ENCODE measurements at places on chromosomes 7 and 10.

- no peak for DNase-seq
Measured at GRCh38 chr10:29482591-29483431, 152.0 kb downstream of the SVIL start.

- no peak for DNase-seq
Measured at GRCh38 chr10:71536332-71536731, 139.6 kb downstream of the CDH23 start.

- DNase-seq = no peak
Measured at GRCh38 chr7:113279256-113279655, 160.9 kb upstream of the SMIM30 start.

DNA sequence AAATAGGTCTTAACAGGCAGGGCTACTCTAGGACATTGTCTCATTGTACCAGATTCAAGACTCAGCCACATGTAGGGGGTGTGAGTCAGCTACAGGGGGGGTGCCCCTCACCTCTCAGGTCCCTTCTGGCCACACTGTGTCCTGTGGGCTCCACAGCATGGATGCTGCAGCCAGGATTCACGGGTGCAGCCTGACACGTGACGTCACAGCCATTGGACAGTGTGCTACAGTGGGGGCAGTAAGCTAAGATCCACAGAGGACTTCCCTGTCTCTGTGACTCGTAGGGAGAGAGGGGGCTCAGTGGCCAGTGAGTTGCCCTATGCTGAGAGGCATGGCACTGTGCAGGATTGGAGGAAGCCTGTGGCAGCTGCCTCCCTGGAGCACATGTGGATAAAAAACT, 77.9 kb downstream of the TMEM178B start:
- no peak for DNase-seq

- no peak for DNase-seq
Measured at GRCh38 chr7:18768256-18768655, 272.7 kb downstream of the HDAC9 start.

GRCh38 chr7:149071641-149072437, 18.7 kb downstream of the ZNF786 start:
- DNase-seq = no peak

DNA sequence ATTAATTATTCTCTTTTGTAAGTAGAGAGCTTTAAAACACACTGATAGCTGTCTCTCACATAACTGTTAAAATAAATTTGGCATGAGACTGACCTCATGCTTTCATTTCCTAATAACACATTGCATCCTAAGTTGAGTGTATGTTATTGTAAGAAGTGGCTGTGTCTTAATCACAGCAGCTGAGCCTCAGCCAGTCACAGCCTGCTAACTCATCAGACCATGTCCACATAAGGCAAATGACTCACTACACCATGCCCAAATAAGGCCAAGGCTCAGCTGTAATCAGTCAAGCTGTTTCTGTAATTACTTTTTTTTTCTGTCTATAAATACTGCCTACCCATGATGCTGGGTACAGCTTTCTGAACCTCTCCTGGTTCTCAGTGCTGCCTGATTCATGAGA, 860.9 kb downstream of the XPNPEP1 start:
- DNase-seq = no peak

DNA sequence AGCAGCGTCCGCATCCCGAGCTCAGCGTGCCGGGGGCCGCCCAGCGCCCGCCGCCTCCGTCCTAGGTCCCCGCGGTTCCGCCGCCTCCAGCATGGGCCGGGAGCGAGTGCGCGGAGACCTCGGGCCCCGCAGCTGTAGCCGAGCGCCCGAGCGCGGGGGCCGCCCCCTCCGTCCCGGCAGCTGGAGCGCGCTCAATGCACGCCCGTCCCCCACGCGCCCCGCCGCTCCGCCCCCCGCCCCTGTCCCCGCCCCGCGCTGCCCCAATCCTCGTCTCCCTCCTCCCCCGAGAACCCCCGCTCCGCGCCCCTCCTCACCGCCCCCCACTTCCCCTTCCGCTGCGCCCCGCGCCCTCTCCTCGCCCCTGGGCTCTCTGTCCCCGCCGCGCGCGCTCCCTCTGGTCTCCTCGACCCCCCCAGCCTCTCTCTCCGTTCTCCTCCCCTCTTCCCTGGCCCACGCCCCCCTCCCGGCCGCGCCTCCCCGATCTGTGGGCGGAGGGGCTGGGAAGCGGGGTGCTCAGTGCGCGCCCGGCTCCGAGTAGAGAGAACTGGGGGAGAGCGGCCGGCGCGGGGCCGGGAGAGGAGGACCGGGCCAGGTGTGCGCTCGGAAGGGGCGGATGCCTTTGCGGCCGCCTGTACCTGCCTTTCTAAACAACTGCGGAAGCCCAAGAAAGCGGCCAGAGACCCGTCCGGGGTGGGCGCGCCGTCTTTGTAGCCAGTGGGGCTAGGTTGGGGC, at the start of gene VIPR2:
TSS of gene VIPR2 (minus strand) at position 110 of the 732 bp plus-strand sequence. CDS start at position 14, 96 bp downstream.
- DNase-seq = no peak

- no peak for DNase-seq
Measured at GRCh38 chr10:5373307-5373706, 8.5 kb downstream of the UCN3 start.

GRCh38 chr7:30817371-30817767, 46.2 kb downstream of the MINDY4 start:
- DNase-seq = no peak

- no peak for DNase-seq
Measured at GRCh38 chr7:115940460-115941060, 90.0 kb downstream of the TFEC start.

GRCh38 chr10:111017098-111017497, 59.7 kb upstream of the ADRA2A start:
- DNase-seq = no peak

DNA sequence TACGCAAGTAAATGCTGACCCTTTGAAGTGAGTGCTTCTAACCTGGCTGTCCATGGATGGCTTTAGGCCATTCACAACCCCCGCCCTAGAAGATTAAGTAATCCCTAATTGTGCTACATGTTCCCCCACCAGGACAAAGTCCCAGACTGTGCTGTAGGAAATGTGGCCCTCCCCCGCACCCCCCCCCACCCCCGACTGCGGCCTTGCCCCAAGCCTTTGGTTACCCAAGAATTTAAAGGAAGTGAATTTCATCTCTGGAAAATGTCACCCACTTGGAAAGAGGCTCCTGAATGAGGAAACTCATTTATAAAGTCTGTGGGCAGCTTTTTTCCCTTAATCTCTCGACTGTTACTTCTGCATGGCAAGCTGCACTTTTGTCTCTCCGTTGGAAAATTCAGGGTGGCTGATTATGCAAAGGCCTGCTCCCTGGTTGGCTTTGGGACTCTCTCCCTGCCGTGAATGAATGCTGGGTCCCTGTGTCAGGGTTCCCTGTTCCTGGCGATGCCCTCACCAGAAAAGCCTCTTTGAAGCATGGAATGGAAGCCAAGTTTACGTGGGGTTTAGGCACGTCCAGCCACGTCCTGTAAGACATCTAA, 31.4 kb upstream of the AQP1 start:
- no peak for DNase-seq

DNA sequence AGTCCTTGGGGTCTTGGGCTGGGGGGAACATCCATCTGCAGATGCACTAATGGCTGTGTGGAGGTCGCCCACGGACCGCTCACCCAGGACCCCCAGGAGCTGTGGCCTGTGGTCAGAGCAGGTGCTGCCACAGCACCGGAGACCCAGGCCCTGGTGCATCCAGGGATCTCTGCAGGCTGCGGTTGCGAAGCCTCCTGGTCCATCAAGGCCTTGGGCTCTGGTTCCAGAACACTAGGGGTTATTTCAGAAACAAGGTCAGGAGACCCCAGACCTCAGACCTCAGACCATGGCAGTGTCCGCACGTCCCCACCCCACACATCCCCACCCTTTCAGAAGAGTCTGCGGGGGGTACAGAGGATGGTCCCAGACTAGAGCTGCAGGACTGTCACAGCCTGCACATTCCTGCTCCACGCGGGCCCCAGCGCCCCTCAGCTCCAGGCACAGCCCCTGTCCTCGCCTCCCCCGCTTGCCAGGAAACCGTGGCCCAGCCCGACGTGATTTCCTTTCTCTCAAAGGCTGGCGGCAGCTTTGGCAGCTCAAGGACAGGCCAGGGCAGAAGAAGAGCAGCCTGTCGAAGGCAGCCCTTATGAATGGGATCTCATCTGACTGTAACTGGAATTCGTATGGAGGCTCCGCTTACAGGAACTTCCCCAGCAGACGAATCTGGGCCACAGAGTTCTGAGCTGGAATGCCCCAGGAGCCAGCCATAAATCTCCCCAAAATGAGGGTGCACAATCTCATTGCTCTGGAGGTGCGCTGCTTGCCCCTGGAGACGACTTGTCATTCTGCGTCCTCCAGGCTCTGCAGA, 136.2 kb upstream of the RET start:
- DNase-seq = no peak

DNA sequence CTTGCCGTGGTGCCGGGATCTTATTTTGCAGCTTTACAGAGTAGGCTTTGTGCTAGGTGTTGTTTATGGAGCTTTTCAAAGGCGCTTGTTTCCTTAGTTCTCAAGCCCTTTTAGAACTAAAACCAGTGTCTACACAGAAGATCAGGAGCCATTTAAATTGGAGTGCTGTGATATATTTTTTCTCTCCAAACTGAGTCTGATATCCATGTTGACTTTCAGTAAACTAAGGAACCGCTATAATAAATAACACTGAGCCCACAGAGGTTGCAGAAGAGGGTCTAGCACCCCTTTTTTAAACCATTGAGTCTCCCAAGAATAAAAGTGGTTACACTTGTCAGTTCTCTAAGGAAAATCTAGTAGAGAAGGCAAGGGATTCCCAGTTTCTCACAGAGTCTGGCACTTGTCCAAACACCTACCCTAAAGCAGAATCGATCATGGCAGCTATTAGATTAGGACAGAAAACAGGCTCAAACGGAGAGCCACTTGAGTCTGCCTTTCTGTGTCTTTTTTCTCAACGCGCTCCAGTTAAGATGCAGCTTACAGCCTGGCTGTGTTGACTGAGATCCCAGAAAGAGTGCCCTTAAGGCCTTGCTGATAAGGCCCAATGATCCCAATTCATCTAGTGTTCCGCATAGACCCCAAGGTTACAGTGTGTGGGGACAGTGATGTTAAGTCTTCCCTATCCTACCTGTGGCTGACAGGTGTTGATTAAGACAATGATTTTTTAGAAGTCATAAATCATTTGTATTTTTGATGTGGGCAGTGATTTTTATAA, 804 bp downstream of the TMEM106B start:
- no peak for DNase-seq

GRCh38 chr7:149863500-149863899, 10.3 kb upstream of the ATP6V0E2 start:
- no peak for DNase-seq

DNA sequence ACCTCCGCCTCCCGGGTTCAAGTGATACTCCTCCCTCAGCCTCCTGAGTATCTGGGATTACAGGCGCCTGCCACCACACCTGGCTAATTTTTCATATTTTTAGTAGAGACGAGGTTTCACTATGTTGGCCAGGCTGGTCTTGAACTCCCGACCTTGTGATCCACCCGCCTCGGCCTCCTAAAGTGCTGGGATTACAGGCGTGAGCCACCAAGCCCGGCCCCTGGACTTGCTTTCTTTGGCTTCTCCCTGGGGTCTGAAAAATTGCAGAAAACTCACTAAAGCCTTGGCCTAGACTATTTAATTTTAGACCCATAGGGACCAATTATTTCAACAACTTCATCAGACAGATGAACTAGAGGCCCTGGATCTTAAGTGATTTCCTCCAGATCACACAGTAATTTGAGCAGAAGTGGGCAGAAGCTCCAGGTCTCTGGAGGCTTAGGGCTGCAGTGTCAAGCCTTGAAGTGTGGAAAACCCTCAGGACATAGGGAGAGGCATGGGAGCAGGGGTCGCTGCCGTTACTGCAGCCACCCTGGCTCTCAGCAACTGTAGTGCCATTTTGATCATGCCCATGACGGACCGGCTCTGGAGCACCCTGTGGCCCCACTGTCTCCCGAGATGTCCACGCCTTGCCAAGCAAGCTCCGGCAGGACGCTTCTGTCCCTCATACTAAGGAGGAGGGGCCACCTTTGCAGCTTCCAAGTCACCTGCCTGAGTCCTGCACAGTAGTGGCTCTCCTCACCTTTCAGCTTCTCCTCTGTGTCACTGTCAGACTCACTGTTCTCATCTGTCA, 72.4 kb downstream of the DENND2A start:
- no peak for DNase-seq

DNA sequence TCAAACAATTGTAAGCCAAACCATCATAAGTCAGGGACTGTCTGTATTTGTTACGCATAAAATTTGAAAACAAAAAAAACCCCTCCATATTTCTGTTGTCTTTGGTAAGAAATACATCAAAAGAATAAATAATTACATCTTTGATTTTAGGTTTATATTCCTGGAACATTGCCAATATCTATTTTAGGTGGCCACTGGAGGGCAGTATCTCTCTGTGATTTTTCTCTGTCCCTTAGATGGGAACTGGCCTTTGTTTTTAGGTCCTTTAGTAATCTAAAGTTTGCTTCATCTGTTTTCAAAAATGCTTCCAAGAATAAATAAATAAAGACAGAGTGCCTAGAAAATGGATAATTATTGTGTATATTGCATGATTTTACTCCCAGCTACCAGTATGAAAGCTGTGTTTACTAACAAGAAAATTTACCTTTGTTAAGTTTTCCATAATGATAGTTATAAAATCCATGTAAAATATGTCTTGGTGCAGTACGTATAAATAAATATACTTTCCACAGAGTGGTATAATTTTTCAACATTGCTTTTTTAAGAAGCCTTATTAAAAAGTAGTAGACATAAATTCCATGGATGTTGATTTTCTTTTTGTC, 64.2 kb downstream of the PHYHIPL start:
- DNase-seq = no peak

GRCh38 chr7:135204341-135204749, 7.0 kb downstream of the WDR91 start:
- DNase-seq = no peak

DNA sequence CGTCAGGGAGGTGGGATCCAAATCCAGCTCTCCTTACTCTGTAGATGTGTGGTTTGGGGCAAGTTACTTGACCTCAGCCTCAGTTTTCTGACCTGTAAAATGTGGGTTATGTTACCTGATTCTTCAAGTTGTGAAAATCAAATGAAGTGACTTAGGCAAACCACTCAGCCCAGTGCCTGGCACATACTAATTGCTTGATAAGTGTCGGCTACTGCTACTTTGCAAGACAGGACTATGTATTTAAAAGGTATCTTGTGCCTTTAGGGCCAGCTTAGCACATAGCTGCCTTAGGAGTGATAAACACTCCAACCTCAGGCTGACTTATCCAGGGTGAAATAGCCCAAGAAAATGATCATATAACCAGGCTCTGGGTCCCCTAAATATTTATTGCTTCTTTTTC, 42.9 kb downstream of the GOLGA7B start:
- no peak for DNase-seq

DNA sequence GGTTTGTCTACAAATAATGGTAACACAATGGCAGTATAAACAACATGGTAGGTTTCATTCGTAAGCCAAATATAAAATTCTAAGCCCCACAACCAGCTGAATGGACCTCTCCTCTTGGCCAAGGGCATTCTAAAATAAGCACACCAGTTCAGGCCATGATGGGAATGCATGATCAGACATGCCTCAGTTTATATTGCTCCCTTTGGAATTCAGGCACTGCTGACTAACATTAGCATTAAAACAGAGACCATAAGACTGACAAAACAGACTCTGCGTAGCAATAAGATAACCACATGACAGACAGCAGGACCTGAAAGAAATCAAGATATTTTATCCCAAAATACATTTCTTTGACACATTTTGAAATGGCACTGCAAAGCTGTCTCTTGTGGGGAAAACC, 125.8 kb downstream of the FAM107B start:
- no peak for DNase-seq

GRCh38 chr10:28822719-28823464, 145.6 kb downstream of the BAMBI start:
- no peak for DNase-seq
